ENCODE measurements at places on chromosomes 11 and 22.

DNA sequence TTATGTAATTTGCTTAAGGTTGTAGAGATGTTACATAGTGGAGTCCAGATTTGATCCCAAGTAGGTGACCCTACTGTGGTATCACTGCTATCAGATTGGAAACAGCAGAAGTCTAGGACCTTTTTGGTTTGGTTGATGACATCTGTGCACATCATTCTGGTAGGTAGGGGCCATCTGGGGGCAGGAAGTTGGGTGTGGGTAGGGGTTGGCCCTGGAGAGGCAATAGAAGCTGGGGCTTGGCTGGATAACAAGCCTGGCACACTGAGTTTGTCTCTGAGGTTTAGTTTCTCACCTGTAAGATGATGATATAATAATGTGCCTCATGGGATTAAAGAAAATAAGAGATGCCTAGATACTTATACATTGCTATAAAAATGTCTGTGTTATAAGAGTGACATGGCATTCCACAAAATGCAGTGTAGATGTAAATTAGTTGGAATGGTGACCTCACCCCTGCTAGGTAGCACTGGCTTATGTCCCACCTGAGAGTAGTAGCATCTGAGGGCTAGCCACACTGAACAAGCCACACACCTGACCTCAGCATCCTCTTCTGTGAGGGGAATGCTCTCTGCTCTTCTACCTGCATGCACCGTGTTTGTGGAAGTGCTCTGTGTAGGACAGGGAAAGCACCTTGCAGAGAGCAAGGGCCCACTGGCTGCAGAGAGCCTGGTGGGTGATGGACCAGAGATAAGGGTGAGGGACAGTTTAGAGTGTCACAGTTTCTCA is 36.9 kb downstream of the PTPRJ start:
- DNase-seq = peak; percentile 71

GRCh38 chr11:93653080-93653479 is 8.4 kb upstream of the CEP295 start:
- DNase-seq = no peak

DNA sequence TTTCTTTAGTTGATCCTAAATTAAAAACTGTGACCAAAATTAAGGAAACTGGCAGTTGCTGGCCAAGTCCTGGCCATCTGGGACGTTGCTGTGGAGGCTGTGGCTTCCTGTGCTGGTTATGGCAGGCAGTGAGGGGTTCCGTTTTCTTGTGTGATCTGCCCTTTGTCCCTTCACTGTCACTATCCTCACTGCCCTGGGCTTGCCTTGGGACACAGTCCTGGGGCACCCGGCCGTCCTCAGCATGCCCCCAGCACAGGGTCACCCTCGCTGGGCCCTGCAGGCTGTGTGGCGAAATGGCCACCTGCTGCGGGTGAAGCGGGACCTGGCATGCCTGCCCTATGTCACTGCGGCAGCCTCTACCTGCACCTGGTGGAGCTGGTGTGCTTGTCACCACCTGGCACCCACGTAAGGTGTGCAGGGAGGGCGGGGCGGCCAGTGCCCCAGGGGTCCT is 52.5 kb upstream of the SLC22A12 start:
- DNase-seq = no peak

DNA sequence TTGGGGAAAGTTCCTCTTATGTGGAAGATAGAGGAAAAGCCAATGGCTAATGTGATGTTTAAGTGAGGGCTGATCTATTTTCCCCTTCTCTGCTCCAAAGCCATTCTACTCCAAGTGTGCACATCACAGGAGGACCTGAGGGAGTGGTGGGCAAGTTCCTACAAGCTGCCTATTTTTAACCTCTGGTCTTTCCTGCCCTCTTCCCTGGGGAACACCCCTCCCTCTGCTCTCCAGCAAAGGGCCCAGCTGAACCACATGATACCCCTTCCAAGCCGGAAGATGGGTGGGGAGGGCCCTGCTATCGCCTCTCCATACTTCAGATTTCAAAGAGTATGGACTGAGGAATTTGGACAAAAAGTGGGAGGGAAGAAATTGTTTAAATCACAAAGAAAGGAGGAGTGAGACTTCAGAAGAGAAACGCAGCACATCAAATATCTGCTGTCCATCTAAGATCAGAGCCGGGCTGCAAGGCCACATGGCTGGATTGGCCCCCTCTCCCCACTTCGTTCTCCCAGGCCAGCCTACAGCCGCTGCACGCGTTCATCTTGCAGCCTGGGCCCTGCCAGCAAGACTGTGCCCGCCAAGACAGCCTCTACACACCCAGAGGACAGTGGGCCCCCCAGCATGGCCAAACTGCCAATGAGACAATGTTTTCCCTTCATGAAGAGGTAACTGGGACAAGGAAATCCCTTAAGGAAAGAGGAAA is 77.5 kb downstream of the MICAL3 start:
- no peak for DNase-seq

GRCh38 chr22:43397766-43398165 is 14.0 kb upstream of the MPPED1 start:
- no peak for DNase-seq

GRCh38 chr11:34926101-34926830 is 9.8 kb downstream of the PDHX start:
- no peak for DNase-seq

GRCh38 chr22:29157759-29158535 is 47.7 kb upstream of the EMID1 start:
- no peak for DNase-seq

GRCh38 chr11:108734956-108735559 is 70.2 kb downstream of the DDX10 start:
- DNase-seq = no peak

DNA sequence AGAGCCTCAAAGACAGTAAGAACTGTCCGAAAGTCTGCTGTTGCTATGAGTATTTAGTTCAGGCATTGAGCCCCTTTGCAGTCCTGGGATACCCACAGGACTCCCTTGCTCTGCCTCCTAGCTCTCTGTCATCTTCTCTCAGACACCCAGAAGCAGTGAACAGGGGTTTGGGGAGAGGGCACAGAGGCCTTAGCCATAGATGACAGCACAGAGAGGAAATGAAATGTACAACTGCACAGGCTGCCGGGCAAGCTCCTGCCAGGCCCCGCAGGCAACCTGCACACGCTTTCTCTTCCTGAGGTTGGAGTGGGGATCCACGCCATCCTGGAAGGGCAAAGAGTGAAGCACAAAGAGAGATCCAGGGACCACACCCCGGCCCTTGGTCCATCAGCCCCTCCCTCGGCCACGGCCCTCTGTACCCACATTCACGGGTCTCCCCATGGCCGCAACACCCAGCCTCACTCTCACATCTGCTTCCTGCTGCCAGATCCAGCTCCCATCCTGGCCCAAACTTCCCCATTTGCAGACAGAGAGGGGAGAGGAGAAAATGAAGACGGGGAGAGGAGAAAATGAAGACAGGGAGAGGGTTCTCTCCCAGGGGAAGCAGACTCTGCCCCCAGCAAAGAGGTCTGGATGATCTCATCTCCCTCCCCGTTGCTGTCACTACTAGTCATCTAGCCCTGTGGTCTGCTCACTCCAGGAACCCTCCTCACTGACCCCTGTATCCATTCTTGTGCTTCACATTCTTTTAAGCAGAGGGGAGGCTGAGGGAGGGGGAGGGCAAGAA is 40.7 kb downstream of the CD6 start:
- no peak for DNase-seq

DNA sequence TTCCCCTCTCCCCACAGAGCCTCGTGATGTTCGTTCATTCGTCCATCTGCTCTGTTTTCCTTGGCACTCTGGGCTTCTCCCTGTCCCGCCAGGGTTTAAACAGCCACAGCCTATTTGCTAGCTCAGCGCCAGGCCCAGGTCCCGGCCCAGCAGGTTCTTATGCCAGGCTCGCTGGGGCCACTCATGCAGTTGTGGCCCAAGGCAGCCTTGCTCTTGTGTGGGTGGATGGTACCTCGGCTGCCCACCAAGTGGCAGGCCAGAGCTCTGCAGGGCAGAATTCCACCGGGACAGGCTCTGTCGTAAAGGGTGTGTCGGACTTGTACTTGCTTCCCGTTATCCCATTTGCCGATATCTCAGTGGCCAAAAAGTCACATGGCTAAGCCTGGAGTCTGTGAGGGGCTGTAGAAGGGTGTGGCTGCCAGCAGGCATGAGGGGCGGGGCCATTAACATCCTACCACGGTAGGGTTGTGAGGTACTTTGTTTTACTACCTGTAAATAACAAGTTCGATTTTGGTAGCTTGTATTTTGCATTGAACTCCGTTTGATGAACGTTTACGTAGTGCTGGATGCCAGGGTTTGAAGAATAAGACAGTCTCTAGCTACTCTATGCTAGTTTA is 7.9 kb downstream of the FAM118A start:
- DNase-seq = peak; percentile 23

DNA sequence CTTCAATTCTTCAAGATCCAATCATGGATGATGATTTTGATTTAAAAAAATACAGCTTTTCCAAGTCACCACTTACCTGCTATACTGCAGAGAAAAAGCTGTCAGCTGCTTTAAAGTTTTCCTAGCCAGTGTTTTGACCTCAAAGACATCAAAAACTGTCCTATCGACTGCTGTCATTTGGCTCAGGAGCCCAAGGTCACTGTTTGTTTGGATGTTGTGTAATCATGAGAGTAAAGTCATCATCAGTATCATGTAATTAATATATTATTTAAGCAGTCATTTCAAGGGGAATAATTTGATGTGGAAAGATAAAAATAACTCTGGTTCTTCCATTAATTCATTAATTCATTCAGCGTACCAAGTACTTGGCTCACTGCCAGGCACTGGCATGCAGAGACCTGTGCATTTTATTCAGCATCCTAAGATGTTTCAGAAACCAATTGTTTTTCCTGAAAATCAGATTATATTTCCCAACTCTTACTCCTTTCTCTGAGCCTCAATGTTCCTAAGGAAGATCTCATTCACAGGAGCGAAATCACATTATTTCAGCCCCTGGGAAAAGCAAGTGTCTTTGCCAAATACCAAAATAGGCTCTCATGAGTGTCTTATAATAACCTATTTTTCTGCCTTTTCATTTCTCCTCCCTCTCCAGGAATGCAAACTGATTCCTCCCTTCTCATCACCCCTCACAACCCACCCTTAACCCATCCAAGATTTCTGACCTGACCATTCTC is 59.9 kb downstream of the SLC1A2 start:
- no peak for DNase-seq

DNA sequence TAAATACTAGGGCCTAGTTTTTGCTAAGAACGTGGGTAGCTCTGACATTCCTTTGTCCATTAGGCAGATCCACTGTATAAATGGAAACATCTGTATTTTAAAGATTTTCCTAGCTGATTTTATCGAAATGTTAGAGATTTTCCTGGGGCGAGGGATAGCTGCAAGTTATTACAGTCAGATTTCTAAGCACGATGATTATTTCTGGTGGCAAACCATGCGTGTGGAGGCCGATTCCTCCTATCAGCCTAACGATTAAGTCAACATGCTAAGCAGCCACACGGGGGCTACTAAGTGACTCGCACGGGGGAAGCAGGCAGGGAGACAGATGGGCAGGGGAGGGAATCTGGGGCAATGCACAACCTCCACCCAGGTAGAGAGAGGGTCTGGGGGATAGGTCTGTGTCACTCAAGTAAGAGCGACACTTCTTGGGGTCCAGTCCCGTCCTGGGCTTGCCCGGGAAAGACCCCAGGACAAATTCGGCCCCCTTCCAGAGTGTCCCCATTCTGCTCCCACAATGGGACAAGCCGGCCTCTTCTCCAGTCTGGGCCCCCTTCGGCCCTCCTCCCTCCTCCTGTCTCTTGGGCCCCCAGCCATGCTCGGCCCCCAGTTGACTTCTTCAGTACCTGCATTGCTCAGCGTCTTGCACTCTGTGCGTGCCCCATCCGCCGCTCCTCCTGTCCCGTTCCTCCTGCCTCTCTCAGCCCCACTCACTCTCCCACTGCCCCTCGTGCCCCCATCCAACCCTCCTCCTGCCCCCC is 571 bp downstream of the C11orf24 start:
- DNase-seq = peak; percentile 68

GRCh38 chr22:19687561-19688300 is 26.6 kb upstream of the SEPTIN5 start:
- DNase-seq = no peak

GRCh38 chr11:44580701-44581100 is 15.2 kb downstream of the CD82 start:
- no peak for DNase-seq

- no peak for DNase-seq
Observed at GRCh38 chr11:4577761-4578160, 3.8 kb upstream of the OR52I2 start.

- DNase-seq = peak; percentile 38
Observed at GRCh38 chr22:35631597-35631996, 14.5 kb upstream of the MB start.

- no peak for DNase-seq
Observed at GRCh38 chr11:69174841-69175240, 19.1 kb downstream of the SMIM38 start.

GRCh38 chr11:94638301-94638901 is 71.2 kb downstream of the PIWIL4 start:
- no peak for DNase-seq

DNA sequence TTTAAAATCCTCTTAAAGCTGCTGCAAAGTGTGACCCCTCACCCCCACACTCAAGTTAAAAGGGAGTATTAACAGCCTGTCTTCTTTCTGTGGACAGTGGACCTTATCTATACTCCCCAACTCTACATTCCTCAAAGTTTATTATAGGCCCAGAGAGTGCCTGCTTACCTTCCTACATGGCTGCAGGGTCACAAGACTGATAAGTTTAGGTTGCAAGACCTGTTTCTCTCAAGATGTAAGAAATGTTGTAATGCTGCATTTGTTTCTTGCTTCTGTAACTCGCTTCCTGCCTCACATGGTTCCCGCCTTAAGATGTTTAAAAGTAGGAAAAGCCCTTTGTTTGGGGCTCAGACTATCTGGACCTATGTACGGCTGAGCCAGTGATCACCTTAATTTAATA is 10.1 kb upstream of the NXPE1 start:
- DNase-seq = no peak

DNA sequence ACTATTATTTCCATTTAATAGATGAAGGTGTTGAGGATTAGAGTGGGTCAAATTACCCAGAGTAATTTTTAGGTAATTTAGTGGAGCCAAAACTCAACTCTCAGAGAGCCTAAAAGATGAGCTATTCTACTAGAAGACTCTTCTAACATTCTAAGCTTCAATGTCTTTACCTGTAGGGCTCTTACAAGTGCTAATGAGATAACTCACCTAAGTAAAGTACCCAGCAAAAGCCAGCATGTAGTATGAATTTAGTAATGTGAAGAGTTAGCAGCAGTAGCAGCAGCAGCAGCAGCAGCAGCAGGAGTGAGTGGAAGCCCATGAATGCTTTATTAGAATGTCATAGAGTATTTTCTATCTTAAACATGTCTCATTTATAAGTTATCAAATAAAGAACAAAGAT is 1239.2 kb downstream of the FAM181B start:
- DNase-seq = no peak
